ENCODE measurements at places on chromosomes 2 and 18.

GRCh38 chr2:176518823-176519222 is 249.6 kb downstream of the MTX2 start:
- DNase-seq = no peak

DNA sequence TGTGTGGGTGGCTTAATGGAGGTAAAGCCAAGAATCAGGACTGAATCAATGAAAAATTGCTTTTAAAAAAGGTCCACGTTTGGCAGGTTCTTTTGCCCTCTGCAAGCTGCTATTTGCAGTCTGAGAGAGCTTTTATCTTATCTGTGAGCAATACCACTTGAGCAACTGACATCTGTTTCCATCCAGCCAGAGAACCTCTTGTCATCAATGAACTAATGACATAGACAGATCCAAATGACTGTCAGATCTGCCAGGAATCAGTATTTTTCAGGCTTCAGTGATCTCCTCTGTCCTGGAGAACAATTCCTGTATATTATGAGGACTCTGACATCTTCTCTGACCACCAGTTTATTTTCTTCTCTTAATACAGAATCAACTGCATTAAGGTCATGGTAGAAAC is 608.1 kb downstream of the LRP1B start:
- no peak for DNase-seq

- no peak for DNase-seq
Measured at GRCh38 chr2:73177645-73178255, 24.6 kb upstream of the NOTO start.

DNA sequence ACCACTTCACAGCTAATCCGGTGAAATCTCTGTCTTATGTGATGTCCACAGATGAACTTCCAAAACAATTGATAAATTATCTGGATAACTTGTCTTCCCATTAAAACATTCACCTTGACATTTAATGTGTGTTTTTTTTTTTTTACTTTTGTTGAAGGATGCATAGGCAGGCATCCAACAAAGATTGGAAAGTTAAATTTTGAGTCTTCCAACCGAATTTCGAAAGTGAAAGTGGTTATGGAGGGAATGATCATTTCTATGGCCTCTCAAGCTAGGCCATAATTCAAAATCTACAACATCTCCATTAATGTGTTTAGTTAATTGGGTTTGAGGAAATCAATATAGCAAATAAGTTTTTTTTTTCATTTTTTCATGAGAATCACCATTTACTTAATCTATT is 1495.5 kb upstream of the ACVR2A start:
- DNase-seq = no peak

DNA sequence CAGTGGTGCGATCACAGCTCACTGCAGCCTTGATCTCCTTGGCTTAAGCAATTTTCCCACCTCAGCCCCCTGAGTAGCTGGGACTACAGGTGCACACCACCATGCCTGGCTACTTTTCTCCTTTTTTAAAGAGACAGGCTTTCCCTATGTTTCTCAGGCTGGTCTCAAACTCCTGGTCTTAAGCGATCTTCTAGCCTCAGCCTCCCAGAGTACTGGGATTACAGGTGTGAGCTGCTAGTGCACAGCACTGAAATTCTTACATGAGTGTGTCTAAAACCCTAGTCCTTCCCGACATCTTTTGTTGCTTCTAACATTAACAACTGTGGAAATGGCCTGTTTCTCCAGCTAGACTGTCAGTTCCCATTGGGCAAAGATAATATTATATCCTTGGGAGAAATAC is 2.9 kb downstream of the UGP2 start:
- no peak for DNase-seq

DNA sequence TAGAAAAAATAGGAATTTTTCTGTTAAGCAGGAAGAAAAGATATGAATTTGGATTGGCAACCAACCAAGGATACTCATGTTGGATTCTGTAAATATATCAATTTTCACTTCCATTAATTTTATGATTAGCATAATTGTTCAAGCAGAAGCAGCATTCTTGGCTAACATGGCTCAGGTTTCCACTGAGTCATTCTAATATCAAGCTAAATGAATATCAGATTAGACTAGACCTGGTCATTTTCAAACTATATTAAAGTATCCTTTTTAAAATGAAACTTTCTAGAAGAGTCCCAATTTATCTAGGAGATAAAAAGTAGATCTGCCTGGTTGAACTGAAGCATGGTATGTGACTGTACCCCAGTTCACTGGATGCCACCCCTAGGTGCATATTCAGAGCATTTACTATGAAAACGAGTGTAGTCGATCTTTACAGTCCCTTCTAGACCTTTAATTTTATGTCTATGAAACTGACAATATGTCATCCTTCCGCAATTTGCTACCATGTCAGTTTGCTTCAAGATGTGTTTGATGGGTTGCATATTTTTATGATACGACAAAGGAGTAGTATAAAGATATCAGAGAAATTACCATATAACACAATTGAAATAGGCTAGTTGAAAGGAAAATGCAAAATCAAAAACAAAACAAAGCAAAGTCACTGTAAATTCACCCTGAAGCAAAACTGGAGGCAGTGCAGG is 704.9 kb downstream of the ERBB4 start:
- no peak for DNase-seq

DNA sequence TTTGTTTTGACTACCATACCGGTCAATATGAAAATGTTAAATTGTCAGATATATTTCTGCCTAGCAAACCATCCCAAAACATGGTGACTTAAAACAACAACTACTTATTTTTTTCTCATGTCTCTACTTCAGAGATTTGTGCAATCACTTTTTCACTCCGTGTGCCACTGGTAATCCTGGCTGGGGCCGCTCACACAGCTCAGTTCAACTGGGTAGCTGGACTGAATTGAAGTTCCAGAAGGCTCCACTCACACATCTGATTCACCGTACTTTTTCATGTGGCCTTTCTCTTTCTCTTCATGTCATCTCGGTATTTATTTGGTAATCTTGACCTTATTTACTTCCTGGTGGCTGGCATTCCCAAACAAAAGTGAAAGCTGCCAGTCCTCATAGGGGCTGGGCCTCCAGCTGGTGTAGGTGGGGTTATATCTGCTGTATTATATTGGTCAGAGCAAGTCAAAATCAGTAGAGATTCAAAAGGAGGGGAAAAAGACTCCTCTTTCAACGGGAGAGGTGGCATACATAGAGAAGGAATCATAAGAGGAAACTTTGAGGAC is 513.9 kb upstream of the NXPH2 start:
- no peak for DNase-seq

DNA sequence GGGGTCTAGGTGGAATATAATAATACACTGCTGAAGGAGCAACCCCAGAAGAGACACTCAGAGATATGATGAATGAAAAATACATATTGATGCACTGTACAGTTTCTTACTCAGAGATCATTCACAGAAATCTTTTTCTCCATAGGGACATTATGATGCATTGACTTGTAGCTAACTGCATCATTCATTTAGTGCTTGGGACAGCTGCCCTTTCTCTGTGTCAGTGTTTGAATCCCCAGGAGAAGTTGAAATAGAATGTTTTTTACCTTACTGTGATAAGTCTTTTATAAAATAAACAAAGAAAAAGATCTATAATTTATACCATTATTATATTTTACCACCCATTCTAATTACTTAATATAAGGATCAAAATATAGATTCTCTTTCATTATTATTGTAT is 91.7 kb upstream of the DSEL start:
- no peak for DNase-seq

GRCh38 chr2:27042985-27043634 is 8.4 kb upstream of the AGBL5 start:
- DNase-seq = no peak

DNA sequence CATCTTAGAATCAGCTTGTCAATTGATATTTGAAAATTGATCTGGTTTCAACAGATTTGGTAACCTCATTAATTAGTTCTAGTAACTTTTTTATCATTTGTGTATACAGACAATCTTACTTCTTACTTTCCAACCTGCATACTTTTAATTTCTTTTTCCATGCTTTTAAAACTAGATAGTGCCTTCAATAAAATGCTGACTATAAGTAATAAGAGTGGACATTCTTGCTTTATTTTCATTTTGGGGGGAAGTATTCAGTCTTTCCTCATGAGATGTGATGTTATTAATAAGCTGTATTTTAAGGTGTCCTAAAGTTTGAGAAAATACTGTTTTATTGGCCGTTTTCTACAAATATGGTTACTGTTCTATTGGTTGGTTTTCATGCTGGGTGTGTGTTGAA is 109.1 kb downstream of the KCNH7 start:
- no peak for DNase-seq

DNA sequence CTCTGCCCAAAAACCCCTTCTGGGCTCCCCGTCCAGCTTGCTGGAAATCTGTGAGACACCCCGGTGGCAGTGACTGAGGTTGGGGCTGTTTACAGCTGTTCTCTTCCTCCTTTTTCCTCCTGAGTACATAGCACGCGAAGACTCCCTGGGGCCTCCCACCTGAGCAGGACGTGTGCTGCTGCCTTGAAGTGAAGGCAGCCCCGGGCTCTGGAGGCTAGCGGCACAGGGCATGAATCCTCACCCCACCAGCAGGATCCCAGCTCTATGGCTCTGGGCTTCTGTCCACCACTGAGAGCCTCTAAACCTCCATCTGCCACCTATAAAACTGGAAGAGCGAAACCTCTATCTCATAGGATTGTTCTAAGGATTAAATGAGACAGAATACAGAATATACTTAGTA is 182.5 kb downstream of the TMEM163 start:
- no peak for DNase-seq

- no peak for DNase-seq
Measured at GRCh38 chr2:26008851-26009566, 24.9 kb upstream of the RAB10 start.

- no peak for DNase-seq
Measured at GRCh38 chr2:140808820-140809219, 1322.0 kb downstream of the LRP1B start.

GRCh38 chr2:64646007-64646880 is 7.5 kb downstream of the SERTAD2 start:
- no peak for DNase-seq

GRCh38 chr2:137115081-137115794 is 349.9 kb downstream of the THSD7B start:
- DNase-seq = no peak

GRCh38 chr2:142967060-142967459 is 89.6 kb downstream of the KYNU start:
- no peak for DNase-seq

DNA sequence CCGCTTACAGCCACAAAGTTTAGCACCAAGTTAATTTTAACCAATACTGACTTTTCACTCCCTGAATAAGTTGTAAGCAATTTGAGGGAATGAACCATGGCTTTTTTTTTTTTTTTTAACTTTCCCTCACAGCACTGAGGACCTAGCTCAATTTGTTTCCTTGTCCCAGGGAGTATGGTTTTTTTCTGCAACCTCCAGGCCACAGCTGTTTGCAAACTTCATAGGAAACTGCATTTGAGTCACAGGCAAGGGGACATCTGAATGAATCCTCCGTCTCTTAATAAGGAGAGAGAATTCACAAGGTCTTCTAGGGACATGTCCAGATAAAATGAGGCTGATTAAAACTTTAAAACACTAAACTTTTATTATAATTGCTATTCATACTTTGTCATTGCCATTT is 181.5 kb downstream of the GFPT1 start:
- no peak for DNase-seq

DNA sequence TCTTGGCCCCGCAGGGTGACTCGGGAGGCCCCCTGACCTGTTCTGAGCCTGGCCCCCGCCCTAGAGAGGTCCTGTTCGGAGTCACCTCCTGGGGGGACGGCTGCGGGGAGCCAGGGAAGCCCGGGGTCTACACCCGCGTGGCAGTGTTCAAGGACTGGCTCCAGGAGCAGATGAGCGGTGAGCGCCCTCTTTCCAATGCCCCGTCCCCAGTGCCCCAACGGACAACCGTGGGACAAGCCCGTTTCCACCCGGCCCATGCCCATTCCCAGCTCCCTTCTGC is 2.6 kb upstream of the CHRND start:
- no peak for DNase-seq

- DNase-seq = no peak
Measured at GRCh38 chr2:47483191-47483590, 80.2 kb downstream of the MSH2 start.

DNA sequence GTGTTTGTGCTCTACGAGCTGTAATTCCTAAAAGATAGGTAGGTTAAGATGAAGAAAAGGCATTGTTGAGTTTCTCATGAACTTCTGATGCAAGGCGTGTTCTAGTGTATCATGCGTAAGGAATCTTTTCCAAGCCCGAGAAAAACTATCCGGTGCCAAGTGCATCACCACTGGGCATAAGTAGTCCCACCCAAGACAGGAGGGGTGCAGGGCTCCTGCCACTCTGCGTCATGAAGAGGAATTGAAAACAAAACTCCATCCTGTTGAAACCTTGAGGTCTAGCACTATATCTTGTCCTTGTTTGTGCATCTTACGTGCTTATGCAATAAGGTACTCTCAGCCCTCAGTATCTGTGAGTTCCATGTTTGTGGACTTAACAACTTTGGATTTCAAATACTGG is 45.7 kb downstream of the RAB31 start:
- no peak for DNase-seq

- DNase-seq = no peak
Measured at GRCh38 chr2:59312967-59313940, 1072.1 kb upstream of the FANCL start.

DNA sequence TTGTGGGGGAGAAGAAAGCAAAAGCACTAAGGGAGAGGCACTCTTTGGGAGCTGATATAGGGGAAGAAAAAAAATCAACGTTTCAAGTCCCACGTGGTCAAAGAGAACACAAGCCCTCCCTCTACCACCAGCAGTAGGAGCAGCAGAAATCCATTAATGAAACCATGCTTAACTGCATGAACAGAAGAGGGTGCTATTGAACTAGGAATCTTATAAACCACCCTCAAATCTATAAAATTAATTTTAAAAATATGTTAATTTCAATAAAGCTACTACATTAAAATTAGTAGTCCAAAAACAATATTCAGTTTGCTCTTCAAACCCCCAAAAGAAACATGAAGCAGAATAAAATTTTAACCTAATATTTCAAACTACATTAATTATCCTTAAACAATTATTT is 147.8 kb downstream of the TMEM18 start:
- no peak for DNase-seq
